ENCODE measurements at places on chromosomes 4 and X.

DNA sequence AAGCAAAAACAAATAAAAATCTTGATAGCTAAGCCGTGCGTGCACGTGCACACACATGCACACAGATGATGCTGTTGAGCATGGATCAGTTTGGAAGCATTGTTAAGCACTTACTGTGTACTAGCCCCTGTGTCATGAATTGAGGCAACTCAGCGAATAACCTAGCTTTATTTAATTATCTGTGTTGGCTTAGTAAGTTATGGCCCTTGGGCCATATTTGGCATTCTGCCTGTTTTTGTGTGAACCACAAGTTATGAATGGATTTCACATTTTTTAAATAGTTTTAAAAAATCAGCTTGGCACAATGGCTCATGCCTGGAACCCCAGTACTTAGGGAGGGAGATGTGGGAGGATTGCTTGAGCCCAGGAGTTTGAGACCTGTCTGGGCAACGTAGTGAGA, 113.6 kb upstream of the CBLL2 start:
- no peak for DNase-seq

- DNase-seq, result no peak
Measured at GRCh38 chr4:39353478-39354253, 12.5 kb downstream of the RFC1 start.

GRCh38 chrX:79036157-79036880, 91.1 kb downstream of the P2RY10 start:
- DNase-seq, result no peak

DNA sequence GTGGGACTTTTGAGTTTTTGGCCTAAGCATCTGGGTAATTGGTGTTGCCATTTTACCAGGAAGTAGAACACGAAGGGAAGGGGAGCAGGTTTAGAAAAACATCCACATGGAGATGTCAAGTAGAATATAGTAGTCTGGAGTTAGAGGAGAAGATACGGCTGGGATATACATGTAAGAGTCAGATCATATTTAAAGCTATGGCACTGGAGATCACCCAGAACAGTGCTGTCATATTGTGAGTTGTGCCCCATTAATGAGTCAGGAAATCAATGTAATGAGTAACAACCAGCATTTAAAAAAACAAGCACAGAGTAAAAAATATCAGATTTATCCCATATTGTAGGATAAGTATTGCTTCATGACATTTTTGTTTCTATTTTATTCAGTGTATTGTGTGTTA, 4.2 kb downstream of the GSTCD start:
- no peak for DNase-seq

GRCh38 chr4:10730590-10730989, 46.0 kb upstream of the CLNK start:
- DNase-seq, result no peak

DNA sequence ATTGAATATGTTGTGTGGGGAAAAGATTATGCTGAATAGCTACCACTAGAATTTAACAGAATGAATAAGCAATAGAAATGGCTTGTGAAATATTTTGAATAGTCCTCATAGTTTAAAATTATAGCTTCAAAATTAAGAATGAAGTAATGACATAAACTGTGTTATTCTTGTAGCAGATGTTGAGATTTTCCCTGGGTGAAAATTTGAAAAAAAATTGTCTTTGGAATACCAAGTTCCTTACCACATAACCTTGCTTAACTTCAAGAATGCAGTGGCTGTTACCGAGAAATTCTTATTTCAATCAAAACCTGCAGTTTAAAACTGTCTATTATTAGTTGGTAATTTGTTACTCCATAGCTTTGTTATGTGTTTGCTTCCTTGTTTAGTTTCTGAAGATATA, 1268.6 kb downstream of the RAPGEF2 start:
- no peak for DNase-seq

All from NCI-H774 (cell line).